ENCODE measurements at places on chromosomes 5 and 9.

- H3K27ac ChIP-seq, result no peak overlapping the region
- DNase-seq, result no peak
- no peaks in the 10 kb centered on the region for H3K36me3 ChIP-seq
- H3K4me1 ChIP-seq, result no peaks in the 10 kb centered on the region
- no peaks in the 10 kb centered on the region for H3K27me3 ChIP-seq
These were observed 22.8 kb upstream of the ELL2 start for GRCh38 chr5:95984287-95984938.

GRCh38 chr5:93072831-93073459, 508.1 kb downstream of the NR2F1-AS1 start:
- H3K4me1 ChIP-seq, result no peaks in the 10 kb centered on the region
- DNase-seq, result no peak
- H3K4me3 ChIP-seq, result no peak overlapping the region
- no peaks in the 10 kb centered on the region for H3K27me3 ChIP-seq

GRCh38 chr5:107402434-107403227, 268.1 kb downstream of the EFNA5 start:
- H3K36me3 ChIP-seq, result no peaks in the 10 kb centered on the region
- H3K4me1 ChIP-seq, result no peaks in the 10 kb centered on the region
- no peak for DNase-seq
- no peaks in the 10 kb centered on the region for H3K27me3 ChIP-seq
- H3K4me3 ChIP-seq, result no peak overlapping the region

GRCh38 chr5:73654819-73655318, 28.9 kb downstream of the ARHGEF28 start:
- DNase-seq, result no peak
- H3K4me1 ChIP-seq, result no peaks in the 10 kb centered on the region
- H3K27ac ChIP-seq, result no peak overlapping the region
- H3K36me3 ChIP-seq, result no peaks in the 10 kb centered on the region
- H3K4me3 ChIP-seq, result no peak overlapping the region

DNA sequence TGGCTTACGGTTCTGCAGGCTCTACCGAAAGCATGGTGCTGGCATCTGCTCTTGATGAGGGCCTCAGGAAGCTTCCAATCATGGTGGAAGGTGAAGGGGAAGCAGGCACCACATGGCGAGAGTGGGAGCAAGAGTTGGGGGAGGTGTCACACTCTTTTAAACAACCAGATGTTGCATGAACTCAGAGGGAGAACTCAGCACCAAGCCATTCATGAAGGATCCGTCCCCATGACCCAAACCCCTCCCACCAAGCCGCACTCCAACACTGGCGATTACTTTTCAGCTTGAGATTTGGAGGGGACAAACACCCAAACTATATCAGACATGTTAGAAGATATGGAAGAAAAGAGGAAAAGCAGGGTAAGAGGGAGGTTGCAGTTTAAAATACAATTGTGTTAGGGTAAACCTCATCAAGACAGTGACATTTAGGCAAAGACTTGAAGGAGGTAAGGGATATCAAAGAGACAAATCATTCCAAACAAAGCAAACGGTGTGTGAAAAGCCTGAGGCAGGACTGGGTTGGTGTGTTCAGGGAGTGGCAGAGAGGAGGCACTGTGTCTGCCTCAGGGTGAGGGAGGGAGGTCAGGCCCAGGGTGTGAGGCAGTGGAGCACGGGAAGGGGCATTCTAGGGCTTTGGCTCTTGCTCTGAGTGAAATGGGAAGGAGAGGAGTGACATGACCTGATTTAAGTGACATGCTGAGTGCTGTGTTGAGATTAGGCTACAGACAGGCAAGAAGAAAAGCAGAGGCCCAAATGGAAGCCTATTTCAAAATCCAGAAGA, 80.9 kb downstream of the SREK1 start:
- H3K27ac ChIP-seq, result no peak overlapping the region
- no peaks in the 10 kb centered on the region for H3K36me3 ChIP-seq
- DNase-seq, result no peak
- H3K4me1 ChIP-seq, result no peaks in the 10 kb centered on the region
- H3K4me3 ChIP-seq, result no peak overlapping the region

- no peak overlapping the region for H3K27ac ChIP-seq
- H3K36me3 ChIP-seq, result no peaks in the 10 kb centered on the region
- no peak overlapping the region for H3K4me3 ChIP-seq
- DNase-seq, result peak; percentile 58
- no peaks in the 10 kb centered on the region for H3K27me3 ChIP-seq
These were observed 464.5 kb downstream of the ICE1 start for GRCh38 chr5:5886812-5887486.

- no peaks in the 10 kb centered on the region for H3K36me3 ChIP-seq
- H3K4me3 ChIP-seq, result no peak overlapping the region
- no peak for DNase-seq
These were observed 76.0 kb downstream of the CEMIP2 start for GRCh38 chr9:71692337-71692736.

DNA sequence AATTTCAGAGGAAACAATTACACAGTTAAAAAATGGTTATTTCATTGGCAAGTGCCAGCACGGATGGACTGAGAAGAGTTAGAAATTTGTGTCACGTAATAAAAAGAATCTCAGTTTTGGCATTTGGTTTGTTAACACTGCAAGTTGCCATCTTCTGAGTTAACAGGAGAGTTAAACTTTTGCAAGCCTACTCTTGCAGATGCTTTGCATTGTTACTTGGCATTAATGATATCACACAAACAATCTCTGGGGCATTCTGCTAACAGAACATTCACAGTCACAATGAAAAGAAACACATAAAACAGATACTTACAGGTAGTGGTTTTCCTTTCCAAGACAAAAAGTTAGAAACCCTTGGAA, 647 bp downstream of the FREM1 start:
- no peaks in the 10 kb centered on the region for H3K36me3 ChIP-seq
- H3K27ac ChIP-seq, result no peak overlapping the region
- no peak for DNase-seq

- H3K36me3 ChIP-seq, result no peaks in the 10 kb centered on the region
- H3K27ac ChIP-seq, result no peak overlapping the region
- no peaks in the 10 kb centered on the region for H3K27me3 ChIP-seq
- no peaks in the 10 kb centered on the region for H3K4me1 ChIP-seq
- DNase-seq, result no peak
These were observed 413.5 kb upstream of the CCNG1 start for GRCh38 chr5:163023846-163024245.

DNA sequence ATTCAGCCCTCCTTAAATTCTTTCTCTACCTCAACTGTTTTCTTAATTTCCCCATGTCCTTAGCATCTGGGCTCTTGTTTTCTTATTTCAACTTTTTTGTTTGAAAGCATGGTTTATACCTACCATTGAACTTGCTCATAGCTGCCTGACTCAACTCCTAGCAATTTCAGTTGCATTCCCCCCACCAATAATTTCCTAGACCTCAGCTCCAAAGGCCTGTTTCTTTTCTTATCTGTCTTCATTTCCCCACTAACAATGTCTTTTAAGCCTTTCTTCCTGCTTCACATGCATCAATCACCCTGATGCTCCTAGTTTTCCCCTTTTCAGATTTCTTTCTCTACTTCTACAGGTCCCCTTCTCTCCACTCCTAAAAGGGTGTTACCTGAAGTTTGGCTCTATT, 129.7 kb upstream of the PDE4D start:
- no peak for DNase-seq
- no peak overlapping the region for H3K27ac ChIP-seq
- no peaks in the 10 kb centered on the region for H3K27me3 ChIP-seq
- no peaks in the 10 kb centered on the region for H3K4me1 ChIP-seq
- H3K36me3 ChIP-seq, result no peaks in the 10 kb centered on the region

GRCh38 chr5:140293849-140294100, 9.1 kb downstream of the PFDN1 start:
- H3K4me3 ChIP-seq, result no peak overlapping the region
- H3K36me3 ChIP-seq, result peaks cover under 1% of the 10 kb centered on the region
- no peak for DNase-seq
- peaks cover 10% of the 10 kb centered on the region for H3K4me1 ChIP-seq
- no peak overlapping the region for H3K27ac ChIP-seq
- no peaks in the 10 kb centered on the region for H3K27me3 ChIP-seq

DNA sequence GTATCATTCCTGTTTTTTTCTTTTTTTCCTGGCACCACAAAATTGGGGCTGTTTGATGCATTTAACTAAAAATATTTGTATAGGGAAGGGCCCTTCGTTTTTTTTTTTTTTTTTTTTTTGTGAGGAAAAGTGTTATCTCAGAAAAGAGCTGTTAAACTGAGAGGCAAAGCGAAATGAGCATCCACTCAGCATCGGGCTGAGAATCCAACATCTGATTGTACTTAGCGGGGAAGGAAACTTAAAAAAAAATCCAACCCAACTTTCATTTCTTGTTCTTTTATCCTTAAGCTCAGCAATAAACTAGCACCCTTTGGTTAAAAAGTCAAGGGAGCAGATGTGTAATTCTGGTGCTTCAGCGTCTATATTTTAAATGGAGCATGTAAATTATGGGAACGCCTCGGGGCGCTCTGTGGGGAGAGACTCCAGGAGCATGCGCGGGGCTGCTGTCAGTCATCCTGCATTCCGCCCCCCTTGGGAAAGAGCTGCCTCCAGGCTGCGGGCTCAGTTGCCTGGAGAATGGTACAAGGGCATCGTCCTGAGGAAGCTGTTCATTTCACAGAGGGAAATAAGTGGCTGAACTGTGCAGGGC, 33.3 kb downstream of the DMRT2 start:
- H3K4me3 ChIP-seq, result no peak overlapping the region
- H3K36me3 ChIP-seq, result no peaks in the 10 kb centered on the region
- no peak overlapping the region for H3K27ac ChIP-seq
- no peaks in the 10 kb centered on the region for H3K27me3 ChIP-seq

- no peaks in the 10 kb centered on the region for H3K4me1 ChIP-seq
- no peak for DNase-seq
- no peak overlapping the region for H3K27ac ChIP-seq
These were observed 10.9 kb upstream of the LAMC3 start for GRCh38 chr9:130997925-130998596.

- H3K36me3 ChIP-seq, result no peaks in the 10 kb centered on the region
- H3K4me3 ChIP-seq, result no peak overlapping the region
- DNase-seq, result no peak
- no peaks in the 10 kb centered on the region for H3K27me3 ChIP-seq
- H3K27ac ChIP-seq, result no peak overlapping the region
- H3K4me1 ChIP-seq, result no peaks in the 10 kb centered on the region
These were observed 551.3 kb downstream of the DMRTA1 start for GRCh38 chr9:22997923-22998322.

GRCh38 chr5:11319836-11320580, 559.0 kb upstream of the DAP start:
- H3K36me3 ChIP-seq, result no peaks in the 10 kb centered on the region
- no peaks in the 10 kb centered on the region for H3K27me3 ChIP-seq
- no peak overlapping the region for H3K27ac ChIP-seq
- no peak overlapping the region for H3K4me3 ChIP-seq
- DNase-seq, result no peak
- no peaks in the 10 kb centered on the region for H3K4me1 ChIP-seq

DNA sequence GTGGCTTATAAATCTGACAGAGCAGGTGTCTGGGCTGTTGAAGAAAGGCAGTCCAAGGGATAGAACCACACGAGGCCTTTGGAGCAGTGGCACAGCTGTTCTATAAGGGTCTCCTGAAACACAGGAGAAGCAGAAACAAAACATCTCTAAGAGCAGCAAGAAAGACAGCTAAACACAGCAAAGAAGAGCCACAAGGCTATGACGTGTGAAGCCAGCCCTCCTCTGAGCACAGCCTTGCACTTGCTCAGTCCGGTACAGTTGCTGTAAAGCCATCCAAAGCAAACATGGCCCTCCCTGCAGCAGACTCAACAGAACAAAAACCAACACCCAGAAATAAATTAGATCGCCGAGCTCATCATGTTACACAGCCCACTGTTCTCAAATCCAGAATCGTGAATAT, 2.6 kb upstream of the GZMK start:
- H3K4me1 ChIP-seq, result no peaks in the 10 kb centered on the region
- H3K27me3 ChIP-seq, result no peaks in the 10 kb centered on the region
- DNase-seq, result no peak
- no peak overlapping the region for H3K4me3 ChIP-seq

- no peaks in the 10 kb centered on the region for H3K27me3 ChIP-seq
- H3K4me3 ChIP-seq, result no peak overlapping the region
- H3K36me3 ChIP-seq, result no peaks in the 10 kb centered on the region
- no peak overlapping the region for H3K27ac ChIP-seq
- no peak for DNase-seq
These were observed 64.9 kb upstream of the STK32A start for GRCh38 chr5:147169901-147170300.

DNA sequence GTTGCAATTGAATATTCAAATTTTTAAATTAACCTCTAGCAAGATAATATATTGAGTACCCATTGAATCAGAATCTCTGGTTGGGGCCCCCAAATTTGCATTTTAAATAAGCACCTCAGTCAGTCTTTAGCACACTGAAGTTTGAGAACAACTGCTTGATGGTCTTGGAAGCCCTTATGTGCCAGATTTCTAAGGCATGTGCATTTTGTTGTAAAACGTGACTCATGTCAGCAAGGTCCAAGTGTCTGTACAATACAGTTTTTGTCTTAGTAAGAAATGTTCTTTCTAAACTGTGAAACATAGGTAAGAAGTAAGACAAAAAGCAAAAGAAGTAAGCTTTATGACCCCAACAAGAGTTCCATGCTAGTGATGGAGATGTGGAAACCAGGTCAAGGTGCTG, 59.1 kb upstream of the PHF2 start:
- H3K4me1 ChIP-seq, result peaks cover 4% of the 10 kb centered on the region
- H3K36me3 ChIP-seq, result no peaks in the 10 kb centered on the region
- H3K27ac ChIP-seq, result no peak overlapping the region
- no peak overlapping the region for H3K4me3 ChIP-seq
- H3K27me3 ChIP-seq, result no peaks in the 10 kb centered on the region
- DNase-seq, result no peak

GRCh38 chr5:15858326-15858725, 321.3 kb downstream of the MARCHF11 start:
- no peaks in the 10 kb centered on the region for H3K36me3 ChIP-seq
- H3K4me3 ChIP-seq, result no peak overlapping the region

GRCh38 chr9:70569070-70569772, 154.8 kb upstream of the KLF9 start:
- no peak overlapping the region for H3K4me3 ChIP-seq
- no peaks in the 10 kb centered on the region for H3K36me3 ChIP-seq
- no peak for DNase-seq
- no peak overlapping the region for H3K27ac ChIP-seq
- H3K27me3 ChIP-seq, result no peaks in the 10 kb centered on the region

DNA sequence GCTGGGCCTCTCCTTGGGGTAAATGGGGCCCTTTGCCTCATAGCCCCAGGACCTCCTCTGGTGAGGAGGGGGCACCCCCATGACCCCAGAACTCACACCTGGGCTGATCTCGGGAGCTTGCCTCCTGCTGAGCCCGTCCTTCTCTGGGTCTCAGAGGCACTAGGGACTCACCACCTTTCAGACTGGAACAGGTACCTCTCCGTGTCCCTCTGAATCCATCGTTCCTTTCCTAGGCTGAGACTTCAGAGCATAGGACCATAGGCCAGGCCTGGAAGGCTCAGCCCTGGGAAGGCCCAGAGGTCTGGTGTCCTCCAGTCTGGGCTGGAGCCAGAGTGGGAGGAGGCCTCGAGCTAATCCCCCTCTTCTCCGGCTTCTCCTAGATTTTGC, 97.9 kb downstream of the CACNA1B start:
- no peaks in the 10 kb centered on the region for H3K4me1 ChIP-seq
- no peak overlapping the region for H3K4me3 ChIP-seq
- H3K27ac ChIP-seq, result no peak overlapping the region
- no peaks in the 10 kb centered on the region for H3K27me3 ChIP-seq
- DNase-seq, result no peak
- no peaks in the 10 kb centered on the region for H3K36me3 ChIP-seq

All from B cell (primary cell).